ENCODE measurements at places on chromosomes 3 and 15.

DNA sequence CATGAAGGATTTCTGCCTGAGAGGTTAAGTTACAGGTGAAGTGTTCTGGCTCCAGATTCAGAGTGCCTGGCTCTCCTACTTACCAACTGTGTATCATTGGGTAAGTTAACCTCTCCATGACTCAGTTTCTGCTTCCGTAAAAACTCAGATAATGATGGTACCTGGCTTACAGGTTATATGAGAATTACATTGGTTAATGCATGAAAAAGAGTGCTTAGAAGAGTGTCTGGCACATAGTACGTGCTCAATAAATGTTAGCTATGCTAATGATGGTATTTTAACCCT is 23.8 kb downstream of the CFAP161 start:
- DNase-seq = no peak

DNA sequence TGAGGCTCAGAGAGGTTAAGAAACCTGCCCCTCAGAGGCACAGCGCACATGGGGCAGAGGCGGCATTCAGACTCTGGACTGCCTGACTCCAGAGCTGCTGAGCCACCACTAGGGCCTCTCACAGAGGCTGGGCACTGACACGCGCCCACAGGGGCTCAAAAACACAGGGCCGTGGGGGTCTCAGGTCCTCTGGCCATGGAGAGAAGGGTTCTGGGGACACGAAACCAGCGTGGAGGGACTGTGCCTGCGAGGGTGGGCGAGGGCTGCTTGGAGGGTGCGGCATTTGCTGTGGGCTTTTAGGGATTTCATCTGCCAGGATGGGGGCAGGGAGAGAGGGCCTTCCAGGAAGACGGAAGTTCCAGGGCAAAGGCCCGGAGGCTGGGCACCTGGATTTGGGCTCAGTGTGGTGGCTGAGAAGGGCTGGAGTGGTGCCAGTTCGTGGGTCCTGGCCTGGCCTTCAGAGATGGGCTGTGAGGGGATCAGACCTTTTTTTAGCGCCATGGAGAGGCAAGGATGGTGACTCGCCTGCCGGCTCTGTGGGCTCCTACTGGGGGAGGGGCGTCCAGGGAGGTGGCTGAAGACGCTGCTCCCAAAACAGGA is 69.6 kb downstream of the EFCAB12 start:
- no peak for DNase-seq

DNA sequence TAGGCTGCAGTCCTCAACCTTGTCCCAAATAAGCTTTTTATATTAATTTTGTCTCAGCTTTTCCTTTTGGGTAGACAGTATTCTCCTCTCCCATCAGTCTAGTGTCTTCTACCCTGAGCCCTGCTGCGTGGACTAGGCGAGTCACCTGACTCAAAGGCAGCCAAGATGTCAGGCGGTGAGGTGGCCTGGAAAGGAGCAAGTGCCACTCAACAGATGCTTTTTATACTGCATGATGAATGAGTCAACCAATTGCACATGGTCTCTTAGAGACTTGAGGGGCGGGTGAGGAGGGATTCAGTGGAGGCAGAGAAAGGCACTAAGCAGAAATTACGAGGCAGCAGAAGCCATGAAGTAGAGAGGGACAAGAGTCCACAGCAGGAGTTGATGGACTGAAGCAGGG is 95.9 kb downstream of the FRMD4B start:
- DNase-seq = no peak

GRCh38 chr3:185540695-185541094 is 11.7 kb downstream of the LIPH start:
- no peak for DNase-seq

DNA sequence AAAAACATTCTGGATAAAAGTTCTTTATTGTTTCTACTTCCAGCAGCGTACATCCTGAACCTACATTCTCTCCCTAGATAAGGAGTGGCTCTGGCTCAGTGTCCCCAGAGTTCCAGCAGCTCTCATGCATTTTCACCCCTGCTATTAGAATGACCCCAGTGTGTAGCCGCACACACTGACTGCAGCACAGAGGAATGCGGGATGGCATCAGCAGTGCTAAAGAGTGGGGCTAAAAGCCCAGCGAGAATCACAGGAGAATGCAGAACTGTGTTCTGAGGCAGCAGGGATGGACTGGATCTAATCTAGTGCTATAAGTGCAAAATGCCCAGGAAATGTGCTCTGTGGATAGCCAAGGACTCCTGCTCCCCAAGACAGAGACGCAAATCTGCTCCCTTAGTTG is 66.4 kb upstream of the TJP1 start:
- DNase-seq = no peak

DNA sequence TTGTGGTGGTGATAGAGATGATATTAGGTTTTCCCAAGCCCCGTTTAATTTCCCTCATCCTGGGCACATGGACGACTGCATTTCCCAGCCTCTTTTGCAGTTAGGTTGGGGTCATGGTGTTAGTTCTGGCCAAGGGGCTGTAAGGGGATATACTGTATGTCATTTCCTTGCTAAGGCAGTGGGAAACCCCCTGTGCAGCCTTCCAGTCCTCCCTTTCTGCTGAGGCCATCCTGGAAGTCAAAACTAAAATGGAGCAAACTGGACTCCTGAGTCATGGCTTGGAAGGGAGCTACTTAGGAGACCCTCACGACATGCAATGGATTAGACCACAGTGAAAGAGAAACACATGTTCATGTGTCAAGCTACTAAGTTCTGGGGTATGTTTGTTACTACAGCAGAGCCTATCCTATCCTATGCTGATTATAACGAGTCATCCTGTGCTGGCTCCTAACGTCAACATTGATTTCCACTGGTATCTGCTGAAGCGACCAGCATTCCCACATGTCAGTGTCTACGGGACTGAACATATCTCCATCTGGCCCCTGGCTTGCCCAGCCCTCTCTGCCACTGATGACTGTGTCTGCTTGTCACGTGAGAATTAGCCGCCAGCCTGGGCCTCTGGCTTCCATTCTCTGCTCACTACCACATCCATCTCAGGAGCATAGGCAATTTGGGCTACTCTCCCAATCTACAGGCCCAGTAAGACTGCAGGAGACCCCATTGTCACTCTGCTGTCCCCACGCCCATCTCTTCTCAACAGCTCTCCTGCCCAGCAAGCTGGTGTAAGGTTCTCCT is 85.6 kb upstream of the MEF2A start:
- no peak for DNase-seq

- DNase-seq = peak; percentile 14
Observed at GRCh38 chr3:188037195-188037718, 116.7 kb upstream of the LPP start.

- no peak for DNase-seq
Observed at GRCh38 chr3:97882975-97883598, 61.3 kb downstream of the CRYBG3 start.

DNA sequence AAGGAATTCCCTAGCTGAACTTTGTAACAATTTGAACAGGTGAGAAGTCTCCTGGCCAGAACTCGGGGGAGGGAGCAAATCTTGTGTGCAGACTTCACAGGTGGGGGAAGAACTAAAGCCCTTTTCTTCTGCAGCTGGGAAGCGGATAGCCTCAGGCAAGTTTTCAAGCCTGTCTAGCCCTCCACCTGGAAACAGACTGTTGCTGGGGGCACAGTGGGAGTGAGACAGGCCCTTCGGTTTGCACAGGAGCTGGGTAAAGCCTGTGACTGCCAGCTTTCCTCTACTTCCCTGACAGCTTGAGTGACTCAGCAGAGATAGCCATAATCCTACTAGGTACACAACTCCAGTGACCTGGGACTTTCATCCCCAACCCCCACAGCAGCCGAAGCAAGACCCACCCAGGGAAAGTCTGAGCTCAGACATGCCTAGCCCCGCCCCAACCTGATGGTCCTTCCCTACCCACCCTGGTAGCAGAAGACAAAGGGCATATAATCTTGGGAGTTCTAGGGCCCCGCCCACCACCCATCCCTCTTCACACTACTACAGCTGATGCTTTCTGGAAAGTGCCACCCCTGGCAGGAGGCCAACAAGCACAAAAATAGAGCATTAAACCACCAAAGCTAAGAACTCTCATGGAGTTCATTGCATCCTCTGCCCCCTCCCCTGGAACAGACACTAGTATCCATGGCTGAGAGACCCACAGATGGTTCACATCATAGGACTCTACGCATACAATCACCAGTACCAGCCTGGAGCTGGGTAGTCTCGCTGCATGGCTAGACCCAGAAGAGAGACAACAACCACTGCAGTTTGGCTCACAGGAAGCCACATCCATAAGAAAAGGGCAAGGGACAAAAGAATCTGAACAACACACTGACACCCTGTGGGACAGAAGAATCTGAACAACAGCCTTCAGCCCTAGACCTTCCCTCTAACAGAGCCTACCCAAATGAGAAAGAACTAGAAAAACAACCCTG is 479.0 kb downstream of the RAP2B start:
- DNase-seq = no peak

DNA sequence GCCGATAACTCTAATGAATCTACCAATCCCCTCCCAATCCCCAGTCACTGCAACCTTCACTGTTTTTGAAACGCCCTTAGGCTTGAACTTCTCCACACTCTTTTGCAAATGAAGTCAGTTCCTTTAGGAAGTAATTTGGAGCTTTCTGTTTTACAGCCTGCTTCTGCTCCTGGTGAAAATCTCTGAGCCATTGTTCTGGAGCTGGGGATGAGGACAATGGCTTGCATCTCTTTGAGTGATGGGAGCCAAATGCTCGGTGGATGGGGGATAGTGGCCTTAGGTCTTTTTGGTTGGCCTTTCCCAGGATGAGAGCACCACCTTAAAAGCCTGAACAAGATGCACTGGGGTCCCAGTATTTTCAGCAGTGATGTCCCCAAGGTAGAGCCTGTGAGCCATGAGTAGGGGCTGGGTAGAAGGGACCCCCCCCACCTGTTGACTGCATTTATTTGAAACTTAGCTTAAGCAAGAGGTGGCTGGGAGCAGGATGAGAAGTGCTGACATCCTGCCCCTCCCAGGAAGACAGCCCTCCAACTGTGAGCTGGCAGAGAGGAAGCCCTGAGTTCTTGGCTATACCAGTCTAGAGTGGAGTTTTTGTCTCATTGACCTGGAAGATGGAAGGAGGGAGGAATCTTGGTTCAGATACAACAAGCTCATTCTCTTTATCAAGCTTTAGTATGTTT is 7.6 kb upstream of the MYO5C start:
- no peak for DNase-seq

DNA sequence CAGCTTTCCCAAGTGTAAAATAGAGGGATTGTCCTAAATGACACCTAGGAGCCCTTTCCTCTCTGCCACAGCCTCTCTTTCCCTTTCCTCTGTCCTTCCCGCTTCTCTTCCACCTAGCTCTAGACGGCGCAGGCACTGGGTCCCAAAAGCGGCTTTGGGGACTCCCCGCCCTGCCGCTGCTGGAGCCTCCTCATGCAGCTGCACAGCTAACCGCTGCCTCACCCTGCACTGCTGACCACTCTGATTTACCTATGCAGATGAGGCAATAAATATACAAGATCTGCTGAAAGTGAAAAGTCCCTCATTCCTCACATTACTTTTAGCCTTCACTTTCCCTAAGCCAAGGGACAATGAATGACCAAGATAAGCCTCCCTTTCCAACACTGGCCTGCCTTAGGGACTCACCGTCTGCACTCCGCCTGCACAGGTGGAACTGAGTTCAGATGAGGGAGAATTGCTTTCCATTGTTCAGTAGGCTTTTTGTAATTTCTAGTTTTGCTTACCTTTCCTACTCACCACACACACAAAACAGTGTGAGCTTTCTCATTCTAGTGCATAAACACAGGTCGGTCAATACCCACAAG is 197.5 kb upstream of the BCL6 start:
- DNase-seq = no peak

DNA sequence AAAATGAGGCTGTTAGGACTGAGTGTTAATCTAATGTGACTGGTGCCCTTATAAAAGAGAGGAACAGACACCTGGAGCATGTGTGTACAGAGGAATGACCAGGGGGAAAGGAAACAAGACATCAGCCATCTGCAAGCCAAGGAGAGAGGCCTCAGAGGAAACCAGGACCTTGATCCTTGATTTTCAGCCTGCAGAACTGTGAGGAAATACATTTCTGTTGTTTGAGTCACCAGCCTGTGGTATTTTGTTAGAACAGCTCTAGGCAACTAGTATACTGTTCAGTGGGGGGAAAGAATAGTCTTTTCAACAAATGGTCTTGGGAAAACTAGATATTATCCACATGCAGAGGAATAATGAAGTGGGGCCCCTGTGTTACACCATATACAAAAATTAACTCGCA is 80.6 kb downstream of the CCR1 start:
- DNase-seq = no peak

- DNase-seq = no peak
Observed at GRCh38 chr3:69963643-69964042, 35.9 kb upstream of the SAMMSON start.

DNA sequence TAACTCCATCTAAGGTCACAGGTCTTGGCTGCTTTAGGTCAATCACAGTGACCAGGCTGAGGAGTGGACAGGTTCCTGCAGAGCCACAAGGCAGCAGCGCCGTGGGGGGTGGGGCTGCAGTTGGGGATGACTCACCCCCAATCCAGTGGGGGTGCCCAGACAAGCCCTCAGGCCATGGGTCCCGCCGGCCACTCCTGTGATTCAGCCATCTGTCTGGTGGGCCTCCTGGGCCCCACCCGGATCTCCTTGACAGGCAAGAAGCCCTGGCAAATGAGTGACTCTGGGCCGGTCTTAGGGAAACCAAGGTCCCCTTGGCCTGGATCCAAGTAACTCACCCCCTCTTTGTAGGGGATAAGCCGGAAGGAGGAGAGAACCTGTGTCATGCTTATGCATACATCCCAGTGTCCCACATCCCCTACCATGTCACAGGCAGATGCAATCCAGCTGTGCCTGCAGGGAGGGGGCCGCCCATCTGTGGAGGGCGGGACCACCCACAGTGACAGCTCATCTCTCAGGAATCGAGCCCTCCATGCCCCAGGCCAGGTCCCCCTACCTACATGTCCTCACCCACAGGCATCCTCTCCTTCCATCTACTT is 495 bp upstream of the COL7A1 start:
- DNase-seq = no peak

DNA sequence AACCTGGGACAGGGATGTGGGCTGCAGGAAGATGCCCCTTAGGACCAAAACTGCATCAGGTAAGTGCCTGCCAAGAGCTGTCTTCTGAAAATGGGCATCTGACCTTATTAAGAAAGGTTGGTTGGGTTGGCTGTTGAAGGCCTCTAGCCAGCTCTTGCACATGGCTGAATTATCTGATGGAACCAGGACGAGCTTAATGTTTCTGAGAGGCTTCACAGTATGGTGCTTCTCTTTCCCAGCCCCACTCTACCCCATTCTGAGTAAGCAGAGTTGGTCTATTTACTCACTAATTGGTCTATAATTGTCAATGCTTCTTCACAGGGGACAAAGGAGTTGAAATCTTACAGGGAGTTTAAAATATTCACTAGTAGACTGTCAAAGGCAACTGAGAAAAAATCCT is 48.4 kb downstream of the DTWD1 start:
- no peak for DNase-seq
